ENCODE measurements at places on chromosomes 12 and 14. TPM values are rescaled to one million over a fixed set of nuclear protein-coding genes. Genes with fewer than 3 reads are reported as not detected.
A peak's percentile ranks its signal among the peaks of the same experiment; 100 is the strongest.

- DNase-seq: no peak
These were observed 1.8 kb upstream of the ZNF839 start for GRCh38 chr14:102317564-102318248.

DNA sequence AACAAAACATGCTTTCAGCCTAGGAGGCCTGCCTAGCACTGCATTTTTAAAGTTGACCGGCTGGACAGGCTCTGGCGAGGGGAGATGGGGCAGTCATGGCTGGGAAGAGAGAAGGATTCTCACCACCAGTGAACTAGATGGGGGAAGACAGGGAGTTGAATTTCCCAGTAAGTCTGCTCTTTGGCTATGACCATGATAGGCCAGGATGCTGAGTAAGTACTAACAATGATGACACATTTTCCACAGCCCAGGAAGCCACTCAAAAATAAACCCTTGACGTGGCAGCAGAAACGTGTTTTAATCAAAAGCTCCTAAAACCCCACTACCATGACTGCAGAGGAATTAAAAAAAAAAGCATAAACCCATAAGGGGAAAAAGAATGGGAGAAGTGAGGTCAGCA lies 19.0 kb downstream of the KCTD10 start:
- DNase-seq: no peak

GRCh38 chr12:31007636-31008175 lies 66.0 kb upstream of the DDX11 start:
- peak; percentile 59 for DNase-seq

DNA sequence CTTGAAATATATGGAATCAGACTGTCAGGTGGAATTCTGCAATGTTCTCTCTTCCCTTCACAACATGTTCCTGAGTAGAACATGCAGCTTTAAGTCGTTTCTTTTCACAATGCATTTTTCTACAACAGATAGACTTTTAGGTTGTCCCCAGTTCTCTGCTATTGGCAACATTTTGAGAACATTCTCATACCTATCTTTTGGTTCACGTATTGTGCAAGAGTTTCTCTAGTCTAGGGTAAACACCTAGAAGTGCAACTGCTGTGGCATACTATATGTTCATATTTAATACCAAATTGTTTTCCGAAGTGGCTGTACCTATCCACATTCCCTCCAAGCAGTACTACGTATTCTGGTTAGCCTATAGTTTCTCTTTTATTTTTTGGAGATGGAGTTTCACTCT lies 32.1 kb downstream of the PPTC7 start:
- DNase-seq: no peak

DNA sequence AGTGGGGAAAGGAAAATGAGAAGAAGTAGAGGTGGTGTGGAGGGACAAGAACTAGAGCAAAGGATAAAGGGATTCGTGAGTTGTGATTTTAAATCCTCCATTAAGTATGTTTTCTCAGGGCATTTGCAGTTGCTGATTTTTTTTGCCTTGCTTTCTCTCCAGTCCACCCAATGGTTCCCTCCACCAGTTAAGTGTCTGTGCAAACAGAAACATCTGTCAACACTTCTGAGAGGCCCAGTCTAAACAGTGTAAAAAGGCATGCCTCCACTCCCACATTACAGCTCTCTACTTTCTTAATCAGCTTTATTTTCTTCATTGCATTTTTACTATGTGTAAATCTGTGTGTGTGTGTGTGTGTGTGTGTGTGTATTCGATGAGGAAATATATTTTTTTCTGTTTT lies 141.2 kb downstream of the PPFIA2 start:
- no peak for DNase-seq

The RD3L gene
- total RNA-seq: not detected

- no peak for DNase-seq
These were observed 4.5 kb upstream of the GLIPR1 start for GRCh38 chr12:75476071-75476470.

DNA sequence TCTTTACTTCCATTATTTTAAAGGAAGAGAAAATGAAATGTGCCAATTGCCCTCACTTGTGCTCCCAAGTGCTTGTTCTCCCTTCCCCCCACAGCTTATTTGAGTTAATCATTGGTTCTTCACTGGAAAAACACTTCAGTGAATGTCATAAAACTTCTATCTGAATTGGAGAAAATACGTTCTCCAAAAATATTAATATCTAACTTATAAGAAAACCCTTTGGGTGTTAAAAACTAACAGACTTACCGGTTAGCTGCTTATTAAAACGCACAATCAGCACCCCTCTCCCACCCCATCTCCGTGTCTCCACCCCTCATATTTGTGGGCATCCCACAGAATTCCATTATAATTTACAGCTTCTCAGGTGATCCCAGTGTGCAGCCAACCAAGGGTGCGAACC lies 31.7 kb downstream of the PLEKHA5 start:
- DNase-seq: no peak

- DNase-seq: no peak
These were observed 5.2 kb upstream of the ATG14 start for GRCh38 chr14:55416866-55417265.

The NANOG gene
- total RNA-seq: 0.16 TPM

DNA sequence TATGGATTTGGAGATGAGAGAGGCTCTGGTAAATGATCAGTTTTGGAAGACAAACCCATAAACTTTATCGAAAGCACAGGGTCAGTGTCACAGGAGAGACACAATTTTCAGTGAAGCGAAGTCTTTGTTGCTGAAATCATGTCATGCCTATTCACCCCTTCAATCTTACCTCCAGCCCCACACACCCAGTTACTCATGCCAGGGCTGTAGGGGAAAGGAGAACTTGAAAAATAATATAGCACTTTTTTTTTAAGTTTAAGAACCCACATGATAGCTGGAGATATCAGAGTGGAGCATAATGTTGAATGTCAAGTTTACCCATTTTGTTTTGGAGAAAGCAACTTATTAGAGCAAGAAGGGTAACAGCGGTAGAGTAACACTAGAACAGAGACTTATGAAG lies 107.4 kb downstream of the SSPN start:
- DNase-seq: no peak

DNA sequence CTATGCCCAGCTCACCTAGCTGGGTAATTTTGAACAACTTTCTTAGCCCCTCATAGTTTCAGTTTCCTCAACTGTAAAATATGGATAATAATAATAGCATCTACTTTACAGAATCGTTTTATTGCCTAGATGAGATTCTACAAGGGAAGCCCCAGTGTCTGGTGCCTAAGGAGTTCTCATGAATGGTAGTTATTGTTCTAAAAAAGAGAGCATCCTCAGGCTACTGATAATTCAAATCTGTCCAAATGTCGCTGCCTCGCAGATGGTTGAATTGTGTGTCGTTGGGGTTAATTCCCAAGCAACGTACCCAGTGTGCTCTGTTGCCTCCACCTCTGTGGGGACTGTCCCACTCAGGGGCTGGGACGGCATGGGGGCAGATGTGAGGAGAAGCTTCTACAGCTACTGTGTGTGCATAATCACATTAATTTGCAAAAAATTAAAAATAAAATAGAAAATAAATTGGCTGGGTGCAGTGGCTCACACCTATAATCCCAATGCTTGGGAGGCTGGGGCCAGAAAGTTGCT lies 71.6 kb upstream of the CEP83 start:
- DNase-seq: no peak

GRCh38 chr12:26331960-26332359 lies 136.6 kb downstream of the SSPN start:
- no peak for DNase-seq

The MAP3K9 gene
- 16.4 TPM for total RNA-seq

DNA sequence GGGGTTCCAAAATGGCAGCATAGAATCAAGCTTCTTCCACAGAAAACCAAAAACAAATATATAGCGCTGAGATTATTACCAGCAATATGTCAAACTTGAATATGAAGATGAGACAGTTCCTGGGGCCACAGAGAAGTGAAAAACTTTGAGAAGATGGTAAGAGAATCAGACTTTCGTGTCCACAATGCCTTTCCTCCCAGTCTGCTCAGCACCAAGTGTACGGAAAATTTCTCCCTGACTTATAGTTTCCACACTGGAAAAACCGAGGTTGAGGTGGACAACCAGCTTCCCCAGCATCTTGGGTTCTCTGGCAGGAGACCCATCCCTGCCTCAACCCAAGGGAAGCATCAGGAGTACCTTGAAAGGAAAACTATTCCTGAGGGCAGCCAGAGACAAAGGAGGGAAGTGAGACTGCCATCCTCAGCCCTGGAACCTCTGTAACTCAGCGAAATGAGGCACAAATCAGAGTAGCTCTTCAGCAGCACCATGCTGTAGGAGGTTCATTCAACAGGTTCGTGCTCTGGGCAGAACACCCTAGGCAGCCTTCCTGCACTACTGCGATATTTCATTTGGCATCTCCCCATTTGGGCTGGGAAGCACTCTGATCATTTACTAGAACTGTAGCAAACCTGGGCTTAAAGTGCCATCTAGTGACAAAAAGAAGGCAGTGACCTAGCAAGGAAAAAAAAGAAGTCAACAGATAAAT lies 52.4 kb upstream of the CAPRIN2 start:
- no peak for DNase-seq

- no peak for DNase-seq
These were observed at the start of gene MSI1 for GRCh38 chr12:120368789-120369602. TSS of gene MSI1 (minus strand) at chr12:120369164. CDS start at chr12:120369091, 73 bp downstream.

DNA sequence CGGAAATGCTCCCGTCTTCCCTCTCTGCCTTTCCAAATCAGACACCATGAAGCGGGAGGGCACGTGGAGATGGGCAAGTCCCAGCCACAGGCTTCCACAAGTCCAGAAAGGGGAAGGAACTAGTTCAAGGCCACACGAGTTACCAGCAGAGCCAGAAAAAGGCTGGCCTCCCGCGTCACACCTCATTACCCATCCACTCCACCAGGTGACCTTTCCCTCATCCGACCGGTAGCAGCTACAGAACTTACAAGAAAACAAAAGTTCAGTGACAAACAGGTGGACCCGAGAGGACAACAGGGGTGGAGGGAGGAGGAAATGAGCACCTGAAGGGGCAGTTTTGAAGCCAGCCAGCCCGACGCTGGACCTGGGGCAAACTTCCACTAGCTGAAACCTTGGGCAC lies 46.9 kb downstream of the CHGA start:
- no peak for DNase-seq

DNA sequence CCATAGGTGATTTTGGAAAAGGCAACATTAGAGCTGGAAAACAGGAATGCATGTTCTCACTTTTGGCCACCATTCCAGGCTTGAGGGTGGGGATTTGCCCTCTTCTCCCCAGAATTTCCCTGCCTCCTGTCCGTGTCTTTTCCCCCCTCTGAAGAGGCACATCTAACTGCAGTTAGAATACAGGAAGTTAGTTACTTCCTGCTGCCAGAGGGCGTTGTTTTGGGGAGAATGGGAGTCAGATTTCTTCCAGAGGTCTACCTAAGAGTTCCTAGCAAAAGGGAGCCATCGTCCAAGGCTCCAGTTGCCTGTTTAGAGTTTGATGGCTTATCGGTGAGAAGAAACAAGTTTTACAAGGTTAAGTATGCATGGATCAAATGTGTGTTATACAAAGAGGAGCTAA lies 112.8 kb upstream of the IGF1 start:
- DNase-seq: no peak

DNA sequence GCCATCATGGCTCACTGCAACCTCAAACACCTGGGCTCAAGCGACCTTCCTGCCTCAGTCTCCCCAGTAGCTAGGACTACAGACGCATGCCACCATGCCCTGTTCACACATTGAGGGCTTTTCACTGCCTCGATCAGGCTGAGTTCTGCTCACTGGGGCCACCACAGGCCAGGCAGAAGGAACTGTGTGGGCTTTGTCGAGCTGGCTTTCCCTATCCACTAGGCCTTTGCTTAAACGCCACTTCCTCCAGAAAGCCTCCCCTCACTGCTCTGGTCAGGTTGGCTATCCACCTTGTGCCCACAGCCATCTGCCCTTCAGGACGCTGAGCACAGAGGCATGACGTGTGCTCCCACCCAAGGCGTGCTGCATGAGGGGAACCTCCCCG lies 45.2 kb downstream of the MLXIP start:
- no peak for DNase-seq

- no peak for DNase-seq
These were observed 35.6 kb downstream of the CHGA start for GRCh38 chr14:92958373-92959188.

DNA sequence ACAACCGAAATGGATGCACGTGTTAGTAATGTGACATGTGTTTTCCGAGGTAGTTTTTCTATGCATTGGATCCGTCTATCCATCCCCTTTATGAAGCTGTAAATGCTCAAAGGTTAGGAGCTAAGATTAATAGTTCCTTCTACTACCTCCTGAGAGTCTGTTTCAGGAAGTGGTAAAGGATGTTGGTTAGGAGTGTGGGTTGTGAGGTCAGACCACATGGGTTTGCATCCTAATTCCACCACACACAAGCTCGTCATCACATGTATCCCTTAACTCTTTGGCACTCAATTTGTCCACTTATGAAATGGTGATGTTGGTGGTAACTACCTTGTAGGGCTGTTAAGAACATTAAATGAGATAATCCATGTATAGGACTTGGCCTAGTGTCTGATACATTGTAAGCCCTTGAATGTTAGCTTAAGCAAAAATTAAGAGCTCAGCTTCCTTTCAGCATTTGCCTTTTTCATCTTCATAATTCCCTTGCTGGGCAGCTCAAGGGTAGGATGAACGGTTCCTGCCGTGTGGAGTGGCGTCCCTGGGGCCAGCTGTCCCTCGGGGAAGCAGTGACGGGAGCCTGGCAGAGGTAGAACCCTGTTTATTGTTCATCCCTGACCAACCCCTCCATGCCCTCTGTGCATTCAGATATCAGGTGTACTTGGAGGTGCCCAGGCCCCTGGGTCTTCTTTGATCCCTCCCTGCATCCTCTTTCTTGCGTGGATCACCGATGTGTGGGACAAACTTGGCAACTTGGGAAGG lies 52.3 kb downstream of the TSPAN9 start:
- no peak for DNase-seq

The PLA2G1B gene
- not detected for total RNA-seq

- DNase-seq: no peak
These were observed 45.3 kb upstream of the SINHCAF start for GRCh38 chr12:31371256-31371620.

The RPL10L gene
- not detected for total RNA-seq

The GPRC5A gene
- total RNA-seq: 7.8 TPM

DNA sequence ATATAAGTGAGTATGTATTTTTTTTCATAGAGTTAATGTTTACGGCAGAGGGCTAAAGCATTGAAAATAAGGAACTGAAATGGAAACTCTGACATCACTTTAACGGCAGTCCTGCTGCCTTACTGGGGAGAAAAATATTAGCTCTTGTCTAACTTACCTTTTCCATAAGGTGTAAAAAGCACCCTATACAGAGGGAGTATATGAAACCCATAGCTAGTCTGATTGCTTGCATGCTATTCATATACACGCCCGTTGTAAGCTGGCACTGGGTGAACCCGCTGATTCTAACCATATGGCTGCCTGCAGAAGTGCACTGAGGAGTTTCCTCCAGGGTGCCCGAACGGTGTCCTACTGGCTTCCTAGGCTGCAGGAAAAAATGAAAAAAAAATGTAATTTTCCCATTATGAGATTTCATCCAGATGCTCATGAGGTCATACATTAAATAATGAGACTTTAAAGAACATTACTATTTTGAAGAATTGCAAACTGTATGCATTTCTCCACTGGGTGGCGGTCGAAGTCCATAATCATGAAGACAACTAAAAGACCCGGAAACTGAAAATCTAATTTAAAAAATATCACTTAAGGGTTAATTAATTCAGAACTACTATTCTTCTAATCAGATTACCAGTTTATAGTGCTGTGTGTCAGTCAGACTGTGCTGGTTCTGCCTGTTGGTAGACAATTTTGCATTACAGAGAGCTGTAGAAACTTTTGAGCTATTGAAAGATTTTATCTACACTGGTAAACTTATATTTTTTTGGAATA lies 144.7 kb downstream of the ALX1 start:
- no peak for DNase-seq
